ENCODE measurements at places on chromosomes 12 and 14.

GRCh38 chr12:109524466-109525278 is 47.2 kb downstream of the UBE3B start:
- DNase-seq = no peak

DNA sequence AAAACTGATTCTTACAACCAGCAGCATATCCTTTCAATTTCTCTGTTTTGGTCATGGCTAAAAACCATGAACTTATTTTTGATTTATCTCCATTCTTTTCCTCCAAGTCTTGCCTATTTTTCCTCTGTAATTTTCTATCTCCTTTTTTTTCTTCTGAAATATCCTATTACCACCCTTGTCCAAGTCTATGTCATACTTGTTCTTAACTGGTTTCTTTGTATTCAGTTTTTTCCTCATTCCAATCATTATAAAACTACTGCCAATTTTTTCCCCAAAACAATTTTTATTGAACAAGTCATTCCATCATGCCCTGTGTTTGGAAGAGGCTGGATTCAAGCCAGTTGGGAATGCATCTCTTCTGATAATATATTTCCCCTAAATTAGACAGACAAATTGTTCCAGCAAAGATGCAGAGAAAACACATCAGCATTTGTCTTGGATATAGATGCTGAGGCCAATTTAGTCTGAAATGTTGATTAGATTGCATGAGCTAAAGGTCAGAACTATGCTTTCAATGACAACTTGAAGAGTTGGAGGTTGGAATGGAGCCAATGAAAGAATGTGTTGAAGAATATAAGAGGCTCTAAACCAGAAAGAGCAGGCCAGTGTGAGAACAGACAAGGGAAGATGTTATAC is 30.7 kb downstream of the OTOGL start:
- no peak for DNase-seq

DNA sequence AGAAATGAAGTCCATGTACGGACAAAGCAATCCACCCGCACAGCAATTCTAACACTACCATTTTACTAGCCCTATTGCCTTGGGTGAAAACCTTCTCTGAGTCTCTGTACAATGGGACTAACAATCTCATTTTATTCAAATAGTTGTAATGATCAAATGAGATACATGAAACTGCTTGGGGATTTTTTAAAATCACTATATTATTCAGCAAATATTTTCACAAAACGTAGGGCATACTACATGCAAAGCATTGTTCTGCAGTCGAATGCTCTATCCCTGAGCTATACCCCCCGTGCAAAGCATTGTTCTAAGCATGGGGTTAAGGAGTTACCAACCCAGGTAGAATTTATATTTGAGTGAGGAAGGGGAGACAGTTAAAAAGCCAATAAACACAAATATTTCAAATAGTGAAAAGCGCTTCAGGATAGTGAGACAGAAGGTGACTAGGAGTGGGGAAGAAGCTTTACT is 554 bp upstream of the ATF7 start:
- no peak for DNase-seq

- DNase-seq = no peak
Observed at GRCh38 chr12:115096588-115097397, 412.8 kb upstream of the TBX3 start.

- DNase-seq = no peak
Observed at GRCh38 chr12:101299346-101299745, 19.4 kb downstream of the UTP20 start.

DNA sequence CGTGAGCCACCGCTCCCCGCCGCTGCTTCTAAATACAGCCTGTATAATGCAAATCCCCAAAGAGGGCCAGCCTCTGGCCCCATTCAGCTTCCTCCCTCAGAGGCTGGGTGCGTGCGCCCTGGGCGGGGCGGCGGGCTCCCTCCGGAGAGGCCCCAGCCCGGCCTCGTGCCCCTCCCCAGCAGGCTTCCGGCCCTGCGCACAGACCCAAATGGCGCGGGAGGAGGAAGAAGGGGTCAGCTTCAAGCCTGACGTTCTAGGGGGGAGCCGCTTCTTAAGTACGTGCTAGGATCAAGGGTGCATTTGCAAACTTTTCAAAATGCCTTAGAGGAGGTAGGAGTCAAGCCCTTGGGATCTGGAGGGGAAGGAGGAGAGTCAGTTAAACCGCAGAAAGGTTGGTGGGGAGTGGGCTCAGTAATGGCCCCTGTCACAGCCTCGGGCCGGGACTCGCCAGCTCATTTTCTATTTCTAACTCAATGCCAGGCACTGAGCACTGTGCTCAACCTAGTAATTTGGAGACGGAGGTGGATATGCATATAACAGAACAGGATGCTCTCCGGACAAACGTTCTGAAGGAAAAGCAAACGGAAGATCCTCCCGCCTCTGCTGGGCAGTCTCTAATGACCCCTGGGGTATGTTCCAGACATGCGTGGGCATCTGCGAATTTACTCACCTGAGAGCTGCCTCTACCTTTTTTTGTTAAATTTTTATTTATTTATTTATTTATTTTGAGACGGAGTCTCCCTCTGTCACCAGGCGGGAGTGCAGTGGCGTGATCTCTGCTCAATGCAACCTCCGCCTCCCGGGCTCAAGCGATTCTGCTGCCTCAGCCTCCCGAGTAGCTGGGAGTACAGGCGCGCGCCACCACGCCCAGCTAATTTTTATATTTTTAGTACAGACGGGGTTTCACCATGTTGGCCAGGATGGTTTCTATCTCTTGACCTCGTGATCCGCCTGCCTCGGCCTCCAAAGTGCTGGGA is 32.3 kb downstream of the NINJ2 start:
- DNase-seq = no peak

GRCh38 chr12:77225373-77225772 is 160.0 kb upstream of the E2F7 start:
- DNase-seq = no peak

- DNase-seq = no peak
Observed at GRCh38 chr14:34997762-34998161, 15.0 kb downstream of the SRP54 start.

GRCh38 chr12:100381379-100381778 is 24.5 kb downstream of the SLC17A8 start:
- DNase-seq = no peak

DNA sequence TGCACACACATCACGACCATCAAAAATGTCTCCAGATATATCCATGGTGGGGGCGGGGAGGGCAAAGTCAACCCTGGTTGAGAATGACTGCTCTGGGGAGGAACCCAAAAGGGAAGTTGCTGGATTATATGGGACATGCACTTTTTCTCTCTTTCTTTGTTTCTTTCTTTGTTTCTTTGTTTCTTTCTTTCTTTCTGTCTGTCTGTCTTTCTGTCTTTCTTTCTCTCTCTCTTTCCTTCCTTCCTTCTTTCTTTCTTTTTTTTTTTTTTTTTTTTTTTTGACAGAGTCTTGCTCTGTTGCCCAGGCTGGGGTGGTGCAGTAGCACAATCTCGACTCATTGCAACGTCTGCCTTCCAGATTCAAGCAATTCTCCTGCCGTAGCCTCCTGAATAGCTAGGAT is 71.5 kb downstream of the TBX5 start:
- no peak for DNase-seq

DNA sequence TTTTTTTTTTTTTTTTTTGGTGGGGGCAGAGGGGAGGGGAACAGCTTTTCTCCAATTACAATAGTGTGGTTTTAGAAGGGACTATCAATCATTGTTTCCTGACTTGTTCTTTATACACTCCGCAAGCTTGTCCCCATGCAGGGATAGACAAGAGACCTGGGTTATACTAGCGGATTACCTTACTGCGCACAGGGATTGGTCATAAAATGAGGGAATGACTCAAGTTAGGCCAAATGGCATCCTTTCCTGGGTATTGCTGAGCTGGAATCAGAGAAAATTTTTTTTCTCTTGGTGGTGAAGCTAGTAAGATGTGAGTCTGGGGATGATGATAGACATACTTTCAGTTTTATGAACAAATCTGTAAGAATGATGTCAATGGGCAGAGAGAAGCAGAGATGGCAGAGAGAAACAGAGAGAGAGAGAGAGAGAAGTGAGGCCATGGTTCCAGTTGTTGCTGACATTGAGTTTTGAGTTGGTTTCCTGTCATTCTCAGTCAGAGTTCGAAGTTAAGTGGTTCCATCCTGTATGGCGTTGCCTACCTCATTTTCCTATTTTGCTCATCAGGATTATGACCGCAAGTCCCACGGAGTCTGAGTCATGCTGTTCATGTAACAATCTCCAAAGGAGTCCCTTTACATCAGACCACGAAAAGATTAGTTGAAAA is 59.1 kb upstream of the OTOGL start:
- no peak for DNase-seq

DNA sequence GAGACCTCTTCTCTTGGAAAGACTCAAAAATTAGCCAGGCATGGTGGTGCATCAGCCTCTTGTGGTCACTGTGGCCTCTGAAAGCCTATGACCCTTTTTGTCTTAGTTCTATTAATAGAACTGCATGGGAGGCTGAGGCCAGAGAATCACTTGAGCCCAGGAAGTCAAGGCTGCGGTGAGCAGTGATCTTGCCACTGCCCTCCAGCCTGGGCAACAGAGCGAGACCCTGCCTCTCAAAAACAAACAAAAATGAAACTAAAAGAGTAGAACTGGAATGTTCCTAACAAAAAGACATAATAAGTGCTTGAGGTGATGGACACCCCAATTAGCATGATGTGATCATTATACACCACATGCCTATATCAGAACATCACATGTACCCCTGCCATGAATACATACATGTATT is 197.0 kb upstream of the EEA1 start:
- DNase-seq = no peak

DNA sequence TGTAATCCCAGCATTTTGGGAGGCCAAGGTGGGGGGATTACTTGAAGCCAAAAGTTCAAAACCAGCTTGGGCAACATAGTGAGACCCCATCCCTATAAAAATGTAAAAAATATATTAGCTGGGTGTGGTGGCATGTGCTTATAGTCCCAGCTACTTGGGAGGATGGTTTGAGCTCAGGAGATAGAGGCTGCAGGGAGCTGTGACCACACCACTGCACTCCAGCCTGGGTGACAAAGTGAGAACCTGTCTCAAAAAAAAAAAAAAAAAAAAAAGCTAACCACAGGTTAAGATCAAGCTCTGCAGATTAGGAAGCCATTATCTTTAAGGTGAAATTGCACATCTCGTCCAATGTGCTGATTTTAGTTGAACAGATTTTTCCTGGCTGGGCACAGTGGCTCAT is 23.7 kb upstream of the CERS5 start:
- no peak for DNase-seq

DNA sequence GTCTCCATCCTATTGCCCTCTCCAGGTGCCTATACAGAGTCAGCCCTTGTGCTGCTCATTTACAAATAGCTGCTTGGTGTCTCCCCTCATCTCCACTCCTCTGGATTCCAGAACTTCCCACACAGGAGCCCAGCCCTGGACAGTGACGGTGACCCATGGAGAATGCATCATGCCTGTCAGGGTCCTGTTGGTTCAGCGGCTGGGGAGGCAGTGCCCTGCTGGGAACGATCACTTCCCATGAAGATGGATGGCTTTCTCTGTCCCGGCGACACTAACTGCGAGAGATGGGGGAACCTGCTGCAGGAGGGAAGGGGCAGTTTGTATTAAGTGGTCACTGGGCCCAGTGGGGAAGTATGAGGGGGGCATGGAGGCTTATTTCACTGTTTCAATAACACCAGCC is 395.0 kb upstream of the TBX3 start:
- DNase-seq = no peak

- no peak for DNase-seq
Observed at GRCh38 chr12:47705229-47705565, 633 bp downstream of the RPAP3 start.

DNA sequence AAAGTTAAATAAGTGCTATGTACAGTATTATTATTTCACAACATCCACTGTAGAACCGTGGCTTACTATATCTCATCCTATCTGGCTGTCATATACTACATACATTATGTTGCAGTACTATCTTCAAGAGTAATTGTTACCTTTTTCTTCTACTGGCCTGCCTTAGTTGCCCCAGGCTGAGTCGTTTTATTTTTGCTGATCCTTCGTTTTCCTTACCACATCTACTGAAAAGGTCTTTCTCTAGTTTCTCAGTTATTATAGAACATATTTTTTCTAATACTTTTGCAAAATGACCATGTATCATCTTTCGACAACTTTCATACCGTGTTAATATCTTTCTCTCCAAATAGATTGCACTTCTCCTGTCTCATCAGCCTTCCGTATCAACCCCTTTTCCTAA is 523.1 kb downstream of the SOX5 start:
- no peak for DNase-seq

GRCh38 chr12:46260124-46260912 is 8.5 kb downstream of the SLC38A1 start:
- DNase-seq = no peak

GRCh38 chr14:77208291-77208978 is 26.8 kb downstream of the TMEM63C start:
- DNase-seq = peak; percentile 53

GRCh38 chr14:23626946-23627345 is 9.2 kb upstream of the DHRS2 start:
- no peak for DNase-seq

DNA sequence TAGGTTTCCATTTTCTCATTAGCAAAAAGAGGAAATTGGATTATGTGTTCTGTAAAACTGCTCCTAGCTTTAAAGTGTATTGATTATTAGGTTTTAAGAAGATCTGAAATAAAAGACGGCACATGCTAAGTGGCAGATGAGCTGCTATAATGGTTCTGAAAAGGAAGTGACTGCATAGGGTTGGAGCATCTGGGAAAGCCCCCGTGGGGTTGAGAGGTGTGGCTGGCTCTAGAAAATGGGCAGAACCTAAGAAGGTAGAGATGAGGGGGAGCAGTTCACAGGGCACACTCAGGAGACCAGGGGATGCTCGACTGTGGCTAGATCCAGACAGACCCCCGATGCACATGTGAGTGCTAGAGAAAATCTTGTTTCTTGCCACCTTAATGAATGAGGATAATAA is 1.9 kb downstream of the IFNG-AS1 start:
- DNase-seq = no peak

GRCh38 chr12:88998421-88998820 is 353.9 kb downstream of the DUSP6 start:
- DNase-seq = no peak

DNA sequence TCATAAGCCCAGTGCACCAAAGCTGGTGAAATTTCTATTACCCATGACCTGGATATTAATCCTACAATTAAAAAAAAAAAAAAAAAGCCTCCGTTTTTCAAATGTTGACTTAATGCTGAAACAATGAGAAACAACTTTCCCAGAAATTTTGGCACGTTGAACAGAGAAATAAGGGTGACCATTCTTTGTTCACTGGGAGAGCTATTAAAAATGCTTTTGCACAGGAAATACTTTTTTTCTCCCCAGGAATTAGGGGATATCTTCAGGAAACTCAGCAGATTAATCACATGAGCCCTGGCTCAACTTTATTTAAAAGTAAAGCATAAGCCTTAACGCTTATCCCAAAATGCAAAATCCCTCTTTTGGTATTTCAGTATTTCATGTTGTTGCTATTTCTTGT is 54.8 kb upstream of the FLRT2 start:
- DNase-seq = no peak

DNA sequence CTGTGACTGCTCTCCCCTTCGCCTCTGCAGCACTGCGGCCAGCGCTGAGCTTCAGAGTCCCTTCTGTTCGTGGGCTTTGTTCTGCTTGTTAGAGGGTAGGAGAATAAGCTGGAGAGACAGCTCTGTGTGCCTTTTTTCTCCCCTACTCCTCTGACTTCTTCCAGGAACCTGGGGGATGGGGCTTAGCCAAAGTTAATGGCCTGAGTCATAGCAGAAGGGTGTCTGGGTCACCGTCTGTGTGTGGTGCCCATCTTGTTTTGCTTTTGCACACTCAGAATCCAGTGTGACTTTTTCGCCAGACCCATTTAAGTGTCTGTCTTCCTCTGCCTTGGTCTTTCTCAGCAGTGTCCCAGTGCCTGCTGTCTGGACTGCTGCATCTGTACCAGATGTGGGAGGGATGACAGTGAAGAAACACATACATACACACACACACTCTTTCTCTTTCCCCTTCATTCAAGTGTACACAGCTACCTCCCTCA is 3.0 kb downstream of the KIF5A start:
- DNase-seq = no peak

- DNase-seq = peak; percentile 98
Observed at GRCh38 chr12:116737774-116738657, at the start of the genes RNFT2 and SPRING1. Gene RNFT2 (plus strand): TSS chr12:116738315. CDS start chr12:116740498, 2,183 bp downstream. Gene SPRING1 (minus strand): TSS chr12:116738069. CDS start chr12:116737900, 169 bp downstream.
